ENCODE measurements at places on chromosomes 6 and 20. TPM values are rescaled to one million over a fixed set of nuclear protein-coding genes. Genes with fewer than 3 reads are reported as not detected.
A peak's percentile ranks its signal among the peaks of the same experiment; 100 is the strongest.

- DNase-seq, result no peak
Observed at GRCh38 chr6:65569505-65569904, 137.5 kb downstream of the EYS start.

- no peak for DNase-seq
Observed at GRCh38 chr20:47099825-47100441, 205.3 kb downstream of the EYA2 start.

DNA sequence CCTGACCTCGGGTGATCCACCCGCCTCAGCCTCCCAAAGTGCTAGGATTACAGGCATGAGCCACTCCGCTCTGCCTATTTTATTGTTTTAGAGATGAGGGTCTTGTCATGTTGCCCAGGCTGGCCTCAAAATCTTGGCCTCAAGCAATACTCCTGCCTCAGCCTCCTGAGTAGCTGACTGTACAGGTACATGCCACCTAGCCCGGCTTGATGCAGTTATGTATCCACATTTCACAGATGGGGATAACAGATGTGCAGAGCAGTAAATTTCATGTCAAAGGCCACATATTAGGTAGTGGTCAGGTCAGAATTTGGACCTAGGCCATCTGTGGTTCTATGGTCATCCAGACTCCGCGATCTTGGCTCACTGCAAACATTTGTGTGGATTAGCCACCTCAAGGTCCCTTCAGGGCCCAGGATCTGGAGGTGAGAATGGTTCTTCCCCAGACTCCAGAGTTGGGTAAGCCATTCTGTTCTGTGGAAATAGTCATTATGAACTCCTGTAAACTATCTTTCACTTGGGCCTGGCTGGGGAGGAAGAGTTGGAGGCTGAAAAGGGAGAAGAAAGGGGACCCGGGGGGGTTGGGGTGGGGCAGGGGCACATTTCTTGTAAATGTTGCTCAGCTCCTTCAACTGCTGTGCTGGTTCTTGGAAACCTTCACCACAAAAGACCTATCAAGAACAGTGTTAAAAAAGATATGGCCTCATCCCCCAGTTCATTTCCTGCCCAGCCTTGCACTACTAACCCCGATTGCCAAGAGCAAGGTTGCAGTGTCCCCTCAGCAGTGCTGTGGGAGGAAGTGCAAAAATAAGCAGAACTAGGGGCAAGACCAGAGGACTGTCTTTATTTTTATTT lies 13.0 kb downstream of the PIM1 start:
- no peak for DNase-seq

DNA sequence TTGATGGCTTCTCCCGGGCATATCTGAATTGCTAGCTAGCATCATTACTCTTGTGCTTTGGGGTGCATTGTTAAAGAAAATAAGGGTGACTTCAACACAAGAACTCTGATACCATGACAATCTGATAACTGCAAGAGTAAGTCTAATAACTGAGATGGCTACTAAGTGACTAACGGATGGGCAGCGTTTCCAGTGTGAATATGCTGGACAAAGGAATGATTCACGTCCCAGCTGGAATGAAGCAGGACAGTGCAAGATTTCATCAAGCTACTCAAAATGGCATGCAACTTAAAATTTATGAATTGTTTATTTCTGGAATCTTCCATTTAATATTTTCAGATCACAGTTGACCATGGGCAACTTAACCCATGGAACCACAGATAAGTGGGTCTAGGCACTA lies 31.7 kb downstream of the MOXD1 start:
- DNase-seq, result no peak

GRCh38 chr6:70657706-70658105 lies 10.0 kb upstream of the SMAP1 start:
- DNase-seq, result no peak

GRCh38 chr20:32789896-32790750 lies 27.9 kb downstream of the DNMT3B start:
- peak; percentile 89 for DNase-seq

- DNase-seq, result no peak
Observed at GRCh38 chr20:50460115-50460607, 50.0 kb upstream of the PTPN1 start.

DNA sequence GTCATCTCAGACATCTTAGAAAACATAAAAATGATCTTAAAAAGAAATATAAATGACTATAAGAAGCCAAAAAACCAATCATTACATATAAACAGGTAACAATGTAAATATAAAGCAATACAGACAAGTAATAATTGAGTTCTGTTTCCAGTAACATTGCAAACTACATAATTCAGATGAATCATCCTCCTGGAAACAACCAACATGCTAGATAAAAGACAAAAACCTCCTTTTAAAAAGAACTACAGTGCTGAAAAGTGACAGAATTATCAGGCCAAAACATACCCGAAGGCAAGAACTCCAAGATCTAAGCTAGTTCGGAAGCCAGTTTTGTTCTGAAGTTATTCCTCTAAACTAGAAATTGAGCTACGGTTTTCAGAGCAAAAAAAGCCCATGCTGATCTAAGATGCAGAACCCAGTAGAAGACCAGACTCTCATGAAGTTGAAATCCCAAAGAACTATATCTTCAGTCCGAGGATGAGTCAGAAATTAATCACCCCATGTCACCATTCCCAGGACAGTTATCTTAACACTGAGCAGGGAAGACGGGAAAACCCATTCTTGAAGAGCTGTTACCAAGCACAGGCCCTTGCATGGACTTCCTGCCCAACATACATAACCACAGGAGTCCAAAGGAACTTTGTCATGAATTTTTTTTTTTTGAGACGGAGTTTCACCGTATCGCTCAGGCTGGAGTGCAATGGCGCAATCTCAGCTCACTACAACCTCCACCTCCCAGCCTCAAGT lies 9.8 kb downstream of the PGM3 start:
- no peak for DNase-seq

DNA sequence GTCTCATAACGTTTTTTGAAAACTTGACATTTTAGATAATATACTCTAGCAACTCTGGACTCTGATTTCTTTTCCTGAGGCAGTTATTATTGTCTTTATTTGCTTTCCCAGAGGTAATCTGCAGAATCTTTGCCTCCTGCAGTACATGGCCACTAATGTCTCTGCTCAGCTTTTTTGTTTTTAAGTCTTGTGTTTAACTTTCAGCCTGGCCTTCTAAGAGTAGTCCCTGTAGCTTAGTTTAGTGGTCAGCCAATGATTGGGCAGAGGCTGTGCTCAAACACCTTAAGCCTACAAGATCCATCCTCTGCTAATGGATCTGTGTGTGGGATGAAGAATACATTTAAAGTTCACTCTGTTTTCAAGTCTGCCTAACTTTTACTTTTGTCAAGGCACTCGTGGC lies 97.1 kb upstream of the SLC22A16 start:
- no peak for DNase-seq

DNA sequence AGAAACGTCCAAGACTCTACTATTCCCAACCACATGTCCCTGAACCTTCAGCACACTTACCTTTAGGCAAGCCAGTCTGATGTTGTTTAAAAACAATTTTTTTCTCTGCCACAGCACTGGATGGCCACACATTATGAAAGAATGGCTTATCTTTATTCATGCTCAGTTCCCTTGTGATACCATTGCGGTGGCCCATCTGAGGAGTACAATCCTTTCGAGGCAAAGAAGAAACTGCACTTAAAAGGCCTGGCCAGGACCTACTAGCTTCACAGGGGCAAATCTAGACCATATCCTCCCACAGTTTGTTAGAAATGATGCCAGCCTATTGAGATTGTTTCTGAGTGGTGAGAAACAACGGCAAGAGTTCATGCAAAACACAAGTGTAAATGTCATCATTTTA lies 88.4 kb upstream of the PLEKHG1 start:
- DNase-seq, result no peak

DNA sequence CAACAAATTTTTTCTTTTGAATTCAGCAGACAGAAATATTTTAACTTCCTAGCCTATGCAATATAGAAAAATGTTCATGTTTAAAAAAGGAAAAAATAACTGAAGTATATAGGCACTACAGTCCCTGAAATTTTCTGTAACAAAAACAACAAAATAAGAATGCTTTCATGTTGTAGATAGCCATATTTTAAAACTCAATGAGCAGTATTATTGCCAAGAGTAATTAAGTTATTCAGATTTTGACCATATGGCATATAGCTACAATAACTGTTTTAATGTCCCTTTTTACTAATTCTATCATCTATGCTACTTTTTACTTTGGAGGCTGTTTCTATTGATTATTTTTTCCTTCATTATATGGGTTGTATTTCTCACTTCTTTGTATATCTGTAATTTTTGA lies 283.3 kb upstream of the RIMS1 start:
- no peak for DNase-seq

DNA sequence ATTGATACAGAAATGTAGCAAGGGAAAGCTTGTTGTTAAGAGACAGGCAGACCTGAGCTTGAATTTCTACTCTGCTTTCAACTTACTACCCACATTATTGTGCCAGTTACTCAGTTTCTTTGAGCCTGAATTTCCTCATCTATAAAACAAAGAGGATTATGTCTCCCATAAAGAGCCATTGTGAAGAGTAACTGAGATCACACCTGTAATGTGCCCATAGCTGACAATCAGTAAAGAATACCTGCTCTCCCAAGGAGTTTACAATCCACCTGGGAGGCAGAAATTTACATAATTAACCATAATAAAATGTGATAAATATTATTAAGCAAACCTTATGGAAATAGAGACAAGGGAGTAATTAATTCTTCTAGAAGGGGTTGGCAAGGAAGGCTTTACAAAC lies 204.9 kb downstream of the EPM2A start:
- DNase-seq, result no peak

GRCh38 chr6:43054206-43054943 lies 724 bp upstream of the CUL7 start:
- DNase-seq, result no peak

DNA sequence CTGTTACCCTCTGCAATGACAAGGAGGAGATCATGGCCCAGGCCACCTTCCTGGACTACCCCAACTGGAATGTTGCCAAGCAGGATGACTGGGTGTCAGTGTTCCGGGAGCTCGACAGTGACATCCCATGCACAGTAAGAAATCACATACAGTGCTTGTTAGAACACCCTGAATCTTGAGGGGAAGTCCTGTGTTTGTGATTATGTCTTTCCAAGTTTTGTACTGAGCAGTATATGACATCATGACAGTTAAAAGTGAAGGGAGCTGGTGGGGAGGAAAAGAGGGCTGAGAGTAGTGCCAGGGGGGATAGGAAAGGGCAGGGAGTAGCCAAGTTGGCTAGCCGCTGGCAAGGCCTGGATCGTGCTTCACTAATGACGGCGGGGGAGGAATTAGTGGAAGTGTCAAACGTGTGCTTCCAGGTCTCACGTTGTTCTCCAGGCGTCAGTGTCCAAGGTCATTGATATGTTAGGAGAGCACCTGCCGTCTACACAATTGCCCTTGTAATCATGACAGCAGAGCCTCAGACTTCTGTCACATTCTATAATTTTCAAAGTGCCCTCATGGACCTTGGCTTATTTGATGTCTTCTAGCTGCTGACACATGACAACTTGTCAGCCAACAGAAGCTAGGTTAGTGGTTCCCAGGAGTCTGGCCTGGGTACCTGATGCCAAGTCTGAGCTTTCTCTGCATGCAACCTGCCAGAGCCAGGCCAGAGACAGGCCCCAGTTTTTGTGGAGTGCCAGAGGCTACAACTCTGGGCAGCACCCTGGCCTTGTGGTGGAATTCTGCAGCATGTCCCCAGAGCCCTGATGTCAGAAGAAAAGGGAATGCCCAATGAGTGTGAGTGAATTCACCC lies 18.8 kb downstream of the CFAP61 start:
- DNase-seq, result no peak

DNA sequence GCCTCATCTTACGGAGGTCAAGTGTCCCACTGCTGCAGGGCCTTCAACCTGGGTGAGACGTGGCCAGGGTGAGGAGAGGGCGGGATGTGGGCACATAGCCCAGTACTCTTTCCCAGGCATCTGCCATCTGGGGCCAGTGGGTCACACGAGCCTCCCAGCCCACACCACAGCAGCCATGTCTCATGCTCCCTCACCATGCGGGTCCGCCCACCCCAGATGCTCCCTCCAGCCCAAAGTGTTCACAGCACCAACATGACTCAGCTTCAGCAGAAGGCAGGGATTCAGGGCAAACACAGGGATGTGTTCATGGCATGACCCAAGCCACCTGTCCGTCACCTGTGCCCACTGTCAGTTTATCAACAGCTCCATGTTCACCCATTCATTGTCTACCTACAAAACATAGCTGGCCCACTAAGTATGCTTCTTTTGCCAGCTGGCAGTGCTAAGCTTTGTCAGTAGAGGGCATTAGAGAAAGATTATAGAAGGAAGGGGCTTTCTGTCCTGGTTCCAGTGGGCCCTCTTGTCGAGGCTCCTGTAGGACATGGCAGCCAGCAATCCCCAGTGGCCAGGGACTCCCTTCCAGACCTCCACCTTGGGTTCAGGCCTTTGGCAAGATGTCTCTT lies 109.2 kb downstream of the FOXF2 start:
- DNase-seq, result no peak

GRCh38 chr20:21028436-21028835 lies 77.7 kb downstream of the LINC00237 start:
- peak; percentile 30 for DNase-seq

DNA sequence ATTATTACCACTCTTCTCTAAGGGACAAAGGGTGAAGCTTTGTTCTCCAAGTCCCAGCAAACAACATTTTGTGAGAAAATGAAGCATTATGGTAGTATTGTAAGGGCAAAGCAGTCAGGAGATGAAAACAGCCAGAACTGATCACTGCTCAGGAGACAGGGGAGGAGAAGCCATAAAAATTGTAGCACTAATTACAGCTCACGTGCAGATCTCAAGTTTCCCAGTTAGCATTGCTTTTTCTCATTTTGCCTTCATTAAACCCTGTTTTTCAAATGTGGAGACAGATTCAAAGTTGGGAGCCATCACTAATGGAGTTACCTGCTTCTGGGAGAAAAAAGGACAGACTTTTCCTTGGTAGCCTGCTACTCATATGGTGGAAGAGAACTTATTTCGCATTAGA lies 210.9 kb upstream of the PDE10A start:
- no peak for DNase-seq

DNA sequence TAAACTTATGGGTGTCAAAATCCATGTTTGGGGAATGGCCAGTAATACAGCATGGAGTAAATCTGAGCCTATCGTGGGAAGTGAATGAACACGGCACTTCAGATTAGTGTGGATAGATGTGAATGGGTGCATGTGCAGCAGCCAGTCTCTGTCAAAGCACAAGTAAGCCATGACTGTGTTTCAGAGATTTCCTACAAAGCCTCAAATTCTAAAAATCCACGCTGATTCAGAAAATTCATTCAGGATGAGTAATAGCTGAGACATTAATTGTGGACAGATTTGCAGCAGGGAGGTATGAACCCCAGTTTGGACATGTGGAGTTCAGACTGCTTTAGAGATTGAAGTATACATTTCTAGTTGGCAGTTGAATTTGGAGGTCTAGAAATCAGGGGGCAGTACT lies 115.1 kb downstream of the QKI start:
- no peak for DNase-seq

KHDRBS2 gene
- not detected for polyA plus RNA-seq

IMPG1 gene
- 0.69 TPM for polyA plus RNA-seq

LAMA5 gene
- polyA plus RNA-seq, result 94.0 TPM

SNX9 gene
- polyA plus RNA-seq, result 25.2 TPM

RSPO3 gene
- 1.2 TPM for polyA plus RNA-seq

BEND6 gene
- polyA plus RNA-seq, result 0.86 TPM

ERVFRD-1 gene
- 0.24 TPM for polyA plus RNA-seq

HDGFL1 gene
- polyA plus RNA-seq, result not detected

NOX3 gene
- not detected for polyA plus RNA-seq

HLA-DPA1 gene
- 154 TPM for polyA plus RNA-seq

CNKSR3 gene
- 13.8 TPM for polyA plus RNA-seq

BANF2 gene
- polyA plus RNA-seq, result not detected

Data from kidney (tissue), 22 donors.